ENCODE measurements at places on chromosomes 16 and 17.

GRCh38 chr16:10521681-10522274, 58.6 kb downstream of the EMP2 start:
- peak; percentile 37 for DNase-seq

DNA sequence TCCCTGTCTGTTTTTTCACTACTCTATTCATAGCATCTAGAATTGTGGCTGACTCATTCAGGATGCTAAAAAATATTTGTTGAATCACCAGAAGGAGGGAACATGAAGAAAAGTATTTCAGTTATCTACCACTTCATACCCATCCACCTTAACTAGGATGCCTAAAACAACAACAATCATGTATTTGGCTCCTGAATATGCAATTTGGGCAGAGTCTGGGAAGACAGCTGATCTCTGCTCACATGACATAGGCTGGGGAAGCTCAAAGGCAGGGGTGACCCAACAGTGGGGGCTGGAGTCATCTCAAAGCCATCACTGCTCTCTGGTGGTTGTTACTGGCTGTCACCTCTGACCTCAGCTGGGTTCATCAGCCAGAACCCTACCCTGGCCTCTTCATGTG, 80.1 kb upstream of the RPL38 start:
- DNase-seq, result no peak

GRCh38 chr16:71637398-71637797, 11.4 kb downstream of the MARVELD3 start:
- peak; percentile 90 for DNase-seq

DNA sequence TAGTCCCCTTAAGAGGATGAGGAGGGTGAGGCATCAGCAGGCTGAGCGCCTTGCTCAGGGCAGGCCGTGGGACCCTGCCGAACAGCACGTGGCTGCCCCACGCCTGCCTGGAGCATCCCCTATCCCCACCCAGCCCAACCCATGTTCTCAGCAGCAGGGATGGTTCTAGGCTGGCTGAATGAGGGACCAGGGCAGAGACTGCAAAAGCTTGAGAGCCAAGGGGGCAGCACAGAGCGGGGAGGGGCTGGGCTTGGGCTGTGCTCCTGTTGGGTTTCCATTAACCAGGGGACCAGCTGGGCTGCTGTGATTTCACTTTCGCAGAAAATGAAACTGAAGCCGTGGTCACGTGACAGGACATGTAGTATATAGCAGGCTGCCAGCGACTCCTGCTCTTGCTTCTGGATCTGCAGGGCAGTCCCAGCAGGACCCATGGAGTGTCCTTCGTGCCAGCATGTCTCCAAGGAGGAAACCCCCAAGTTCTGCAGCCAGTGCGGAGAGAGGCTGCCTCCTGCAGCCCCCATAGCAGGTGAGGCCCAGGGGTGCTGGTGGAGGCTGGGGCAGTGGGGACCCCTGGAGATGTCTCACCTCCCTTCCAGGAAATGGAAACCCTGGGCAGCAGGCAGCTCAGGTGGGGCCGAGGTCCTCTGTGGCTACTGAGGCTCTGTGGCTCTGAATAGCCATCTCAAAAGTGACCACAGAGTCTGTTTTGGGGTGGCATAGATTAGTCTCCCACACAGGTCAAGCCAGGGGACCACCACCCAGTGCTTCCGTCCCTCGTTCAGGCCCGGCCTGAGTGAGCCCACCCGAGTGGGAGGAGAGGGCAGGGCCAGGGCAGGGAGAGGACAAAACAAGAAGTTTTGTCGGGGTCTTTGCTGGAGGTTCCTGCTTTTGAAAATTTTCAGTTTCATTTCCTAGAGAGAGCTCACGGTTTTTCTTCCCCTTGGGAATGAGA, 2.9 kb downstream of the RNF213 start:
- DNase-seq, result peak; percentile 83

GRCh38 chr17:13575922-13576419, 25.8 kb downstream of the HS3ST3A1 start:
- no peak for DNase-seq

GRCh38 chr17:7323731-7324437, 5.3 kb downstream of the NEURL4 start:
- no peak for DNase-seq

GRCh38 chr16:75026892-75027391, 28.1 kb downstream of the ZNRF1 start:
- DNase-seq, result no peak

DNA sequence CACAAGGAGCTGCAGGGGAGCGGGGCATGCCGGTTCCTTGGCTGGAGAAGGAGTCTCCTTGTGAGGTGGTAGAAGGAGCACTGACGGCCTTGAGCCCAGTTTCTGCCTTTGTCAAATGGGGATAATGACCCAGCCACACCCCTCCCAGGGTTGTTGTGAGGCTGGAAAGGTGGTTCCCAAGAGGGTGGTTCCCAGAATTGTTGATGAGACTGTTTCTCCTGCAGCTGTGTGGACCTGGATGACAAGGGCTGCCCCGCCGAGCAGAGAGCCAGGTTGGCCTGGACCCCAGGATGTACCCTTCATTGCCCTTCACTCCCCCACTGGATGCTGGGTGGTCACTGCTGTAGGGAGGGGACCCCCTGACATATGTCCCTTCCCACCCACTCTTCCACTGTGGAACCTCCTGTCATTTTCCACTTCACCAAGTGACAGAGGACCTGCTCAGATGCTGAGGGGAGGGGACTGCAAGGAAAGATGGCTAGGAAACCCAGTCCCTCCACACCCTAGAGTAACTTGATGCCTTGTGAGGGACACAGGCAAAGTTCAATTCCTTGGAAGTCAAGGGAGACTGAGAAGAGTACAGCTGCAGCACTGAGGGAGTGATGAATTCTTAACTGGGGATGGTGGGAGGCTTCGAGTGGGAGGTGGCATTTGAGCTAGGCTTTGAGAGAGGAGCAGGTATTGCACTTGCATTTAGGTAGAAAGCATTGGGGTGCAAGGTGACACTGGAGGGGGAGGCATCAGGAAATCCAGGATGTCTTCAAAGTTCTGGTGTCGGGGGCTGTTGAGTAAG, 10.6 kb downstream of the MIEN1 start:
- no peak for DNase-seq

DNA sequence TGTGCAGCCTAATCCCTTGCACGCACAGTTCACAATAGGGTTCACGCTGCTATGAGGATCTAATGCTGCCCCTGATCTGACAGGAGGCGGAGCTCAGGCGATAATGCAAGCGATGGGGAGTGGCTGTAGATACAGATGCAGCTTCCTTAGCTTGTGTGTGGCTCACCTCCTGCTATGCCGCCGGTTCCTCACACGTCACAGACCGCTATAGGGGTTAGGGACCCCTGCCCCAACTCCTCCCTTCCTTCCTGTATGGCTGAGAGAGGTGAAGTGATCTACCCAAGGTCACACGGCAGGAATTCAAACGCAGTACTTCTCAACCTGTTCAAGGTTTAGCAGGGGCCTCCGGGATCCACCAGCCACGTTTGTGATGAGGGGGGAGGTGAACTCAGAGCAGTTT, 13.4 kb upstream of the PLLP start:
- no peak for DNase-seq

DNA sequence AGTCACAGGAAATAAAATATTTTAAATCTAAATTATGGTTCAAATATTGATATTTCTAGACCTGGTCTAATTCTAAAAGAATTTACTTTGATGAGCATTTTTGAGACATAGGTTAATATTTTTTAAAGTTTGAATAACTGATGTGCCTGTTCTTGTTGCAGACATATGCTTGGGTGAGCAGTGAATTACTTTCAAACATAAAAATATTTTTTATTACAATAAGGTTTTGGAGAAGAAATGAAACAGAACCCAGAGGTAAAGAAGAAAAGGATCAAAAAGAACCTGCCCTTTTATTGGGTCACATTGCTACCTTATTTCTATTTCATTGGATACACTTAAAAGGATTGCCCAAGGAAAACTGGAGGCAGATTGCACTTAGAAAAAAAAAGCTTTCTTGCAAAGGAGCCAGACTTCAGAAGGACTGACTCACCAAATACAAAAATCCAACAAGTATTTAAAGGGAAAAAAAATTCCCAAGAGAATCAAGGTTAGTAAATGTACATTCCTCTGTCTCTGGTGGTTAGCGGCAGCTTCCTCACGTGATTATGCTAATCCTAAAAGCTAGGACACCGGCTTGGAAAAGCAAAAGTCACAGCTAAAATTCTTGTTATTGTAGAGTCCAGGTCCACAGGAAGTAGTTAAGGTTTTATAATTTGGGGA, 18.5 kb downstream of the ENPP7 start:
- no peak for DNase-seq

DNA sequence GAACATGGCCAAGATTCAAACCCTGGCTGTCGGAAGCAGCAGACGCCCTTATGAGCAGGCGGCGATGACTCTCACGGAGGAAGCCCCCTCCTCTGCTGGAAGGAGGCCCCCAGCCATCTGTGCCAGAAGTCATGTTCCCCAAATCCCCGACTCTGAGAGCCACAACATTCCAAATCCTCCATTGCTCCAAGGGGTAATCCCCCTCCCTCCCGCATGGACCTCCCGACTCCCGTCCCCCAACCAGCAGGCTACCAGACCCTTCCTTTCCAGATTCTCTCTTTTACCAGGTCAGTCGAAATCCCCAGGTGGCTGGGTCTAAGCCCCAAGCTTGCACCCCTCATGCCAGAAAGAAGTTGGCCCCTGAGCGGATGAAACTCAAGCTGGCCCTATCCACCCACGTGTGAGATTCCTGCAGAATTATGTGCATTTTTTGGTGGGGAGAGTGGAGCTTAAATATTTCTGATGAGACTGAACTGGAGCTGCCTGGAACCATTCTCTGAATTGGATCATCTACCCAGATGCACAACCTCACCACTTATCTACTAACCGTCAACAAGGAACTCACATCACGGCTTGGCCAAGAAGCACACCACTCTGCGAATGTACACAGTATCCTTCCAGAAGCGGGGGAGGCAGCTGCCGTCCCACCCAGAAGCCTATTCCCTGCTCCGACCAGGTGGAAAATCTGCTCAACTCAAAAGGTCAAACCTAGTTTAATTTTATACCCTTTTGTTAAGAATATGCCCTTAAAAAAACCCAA, 283.5 kb downstream of the C16orf95 start:
- DNase-seq, result no peak

- DNase-seq, result no peak
Measured at GRCh38 chr17:42311240-42312034, 23.1 kb downstream of the STAT5A start.
